ENCODE measurements at places on chromosomes 12 and 14.

DNA sequence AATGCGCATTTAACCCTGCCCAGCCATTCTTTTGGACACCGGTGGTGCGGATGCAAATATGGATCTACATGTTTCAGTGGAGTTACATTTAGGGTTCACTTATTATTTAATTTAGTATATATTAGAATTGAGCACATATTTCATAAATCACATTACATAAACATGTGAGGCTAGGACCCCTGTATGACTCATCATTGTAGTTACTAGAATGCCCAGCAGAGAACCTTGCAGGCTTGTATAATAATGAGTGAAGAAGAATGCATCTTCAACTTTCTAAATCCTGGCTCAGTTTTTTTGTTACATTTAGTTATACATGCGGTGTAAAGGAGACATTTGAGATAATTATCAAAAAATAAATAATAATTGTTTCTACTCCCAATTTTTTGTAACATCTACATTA, 369.0 kb downstream of the ATP23 start:
- DNase-seq = no peak

DNA sequence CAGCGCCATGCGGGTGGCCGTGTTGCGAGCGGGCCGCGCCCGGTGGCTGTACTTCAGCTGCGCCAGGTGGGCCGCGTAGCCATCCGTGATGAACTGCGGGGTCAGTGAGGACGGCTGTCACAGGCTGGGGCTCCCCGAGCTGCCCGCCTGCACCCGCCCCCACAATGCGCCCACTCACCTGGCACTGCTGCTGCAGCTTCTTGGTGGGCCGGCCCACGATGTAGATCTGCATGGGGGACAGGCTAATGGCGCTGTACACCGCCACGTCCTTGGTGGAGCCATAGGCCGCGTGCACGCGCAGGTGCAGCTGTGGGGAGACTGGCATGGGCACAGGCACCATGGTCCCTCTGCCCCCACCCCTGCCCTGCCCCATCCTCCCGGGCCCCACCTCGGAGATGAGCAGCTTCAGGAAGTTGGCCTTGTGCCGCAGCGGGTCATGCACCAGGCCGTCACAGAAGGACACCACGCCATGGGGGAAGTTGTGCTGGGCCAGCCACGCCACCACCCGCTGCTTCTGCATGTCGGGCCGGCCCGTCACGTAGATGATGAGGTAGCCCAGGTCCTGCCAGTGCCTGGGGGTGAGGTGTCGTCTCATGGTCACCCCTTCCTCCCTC, 5.9 kb downstream of the ARL6IP4 start:
- DNase-seq = no peak

GRCh38 chr12:116928504-116928903, 17.8 kb downstream of the FBXW8 start:
- no peak for DNase-seq

DNA sequence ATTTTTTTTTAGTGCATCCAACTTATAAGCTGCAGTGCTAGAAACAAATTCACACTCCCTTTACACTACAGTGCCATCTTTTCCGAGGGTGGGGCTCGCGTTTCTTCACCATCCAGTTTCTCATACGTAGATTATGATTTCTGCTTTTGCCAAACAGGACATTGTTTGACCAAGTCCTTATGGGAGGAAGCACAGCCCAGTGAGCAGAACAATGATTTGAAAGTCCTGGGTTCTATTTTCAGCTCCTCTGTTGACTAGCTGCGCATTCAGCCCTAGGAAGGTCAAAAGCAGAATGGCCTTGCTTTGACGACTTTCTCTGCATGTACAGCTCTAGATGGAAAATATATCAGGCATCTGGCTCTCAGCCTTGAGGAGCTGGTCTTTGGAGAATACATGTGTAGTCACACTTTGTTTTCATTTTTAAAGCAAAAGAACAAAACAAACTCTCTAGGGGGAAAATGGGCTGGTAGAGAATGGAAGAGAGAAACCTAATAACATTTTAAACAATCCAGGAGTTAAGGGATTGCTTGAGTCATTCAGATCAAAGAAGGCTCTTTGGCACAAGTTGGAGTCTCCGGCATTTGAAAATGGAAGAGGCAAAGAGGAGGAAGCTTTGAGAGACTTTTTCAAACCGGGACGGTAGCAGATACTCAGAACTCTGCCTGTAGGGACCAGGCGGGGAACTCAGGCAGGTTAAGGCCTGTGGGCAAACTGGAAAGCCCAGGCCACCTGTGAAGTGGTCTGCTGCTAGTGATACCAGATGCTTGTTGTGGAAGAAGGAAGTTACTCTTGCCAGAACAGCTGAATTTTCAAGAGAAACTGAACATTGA, 257.3 kb upstream of the PLEKHG7 start:
- no peak for DNase-seq

DNA sequence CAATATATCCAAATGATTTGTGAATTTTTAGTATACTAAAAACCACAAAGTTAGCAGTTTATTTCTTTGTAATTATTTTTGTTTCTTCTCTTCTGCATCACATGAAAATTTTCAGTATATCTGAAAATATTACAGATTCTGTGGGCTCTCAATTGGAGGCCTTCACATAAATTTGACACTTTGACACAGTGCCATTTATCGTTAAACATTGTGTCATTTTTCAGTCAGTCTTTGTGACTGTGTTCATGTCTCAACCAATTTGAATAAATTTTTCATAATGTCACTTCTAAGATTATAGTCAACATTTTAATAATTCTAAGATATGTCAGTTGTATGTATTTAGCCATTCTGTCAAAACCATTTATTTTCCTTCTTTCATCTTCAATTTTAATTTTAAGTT, 1303.0 kb downstream of the LRFN5 start:
- DNase-seq = no peak

GRCh38 chr12:14716848-14717444, 20.5 kb upstream of the GUCY2C start:
- peak; percentile 2 for DNase-seq

GRCh38 chr12:27277846-27278260, 33.8 kb downstream of the STK38L start:
- no peak for DNase-seq

DNA sequence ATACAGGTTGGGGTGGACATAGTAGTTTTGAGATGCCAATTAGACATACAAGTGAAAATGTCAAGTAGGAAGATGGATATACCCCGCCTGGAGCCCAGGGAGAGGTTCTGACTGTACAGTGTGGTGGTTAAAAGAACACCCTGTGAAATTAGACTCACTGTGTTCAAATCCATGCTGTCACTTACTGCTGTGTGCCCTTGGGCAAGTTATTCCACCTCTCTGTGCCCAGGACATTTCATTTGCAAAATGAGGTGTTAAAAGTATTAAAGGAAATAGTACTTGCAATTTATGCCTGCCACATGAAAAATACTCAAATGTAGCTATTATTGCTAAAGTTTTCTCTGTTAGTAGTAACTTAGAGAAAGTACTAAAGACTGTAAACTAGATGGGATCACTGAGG, 18.5 kb downstream of the GALNT4 start:
- DNase-seq = no peak

GRCh38 chr12:27186022-27186839, 57.9 kb upstream of the STK38L start:
- DNase-seq = no peak

GRCh38 chr14:73714656-73715081, 485 bp upstream of the PNMA1 start:
- DNase-seq = no peak

GRCh38 chr14:94334872-94335271, 11.7 kb upstream of the SERPINA6 start:
- no peak for DNase-seq

GRCh38 chr12:124623344-124624035, 56.1 kb upstream of the NCOR2 start:
- no peak for DNase-seq

DNA sequence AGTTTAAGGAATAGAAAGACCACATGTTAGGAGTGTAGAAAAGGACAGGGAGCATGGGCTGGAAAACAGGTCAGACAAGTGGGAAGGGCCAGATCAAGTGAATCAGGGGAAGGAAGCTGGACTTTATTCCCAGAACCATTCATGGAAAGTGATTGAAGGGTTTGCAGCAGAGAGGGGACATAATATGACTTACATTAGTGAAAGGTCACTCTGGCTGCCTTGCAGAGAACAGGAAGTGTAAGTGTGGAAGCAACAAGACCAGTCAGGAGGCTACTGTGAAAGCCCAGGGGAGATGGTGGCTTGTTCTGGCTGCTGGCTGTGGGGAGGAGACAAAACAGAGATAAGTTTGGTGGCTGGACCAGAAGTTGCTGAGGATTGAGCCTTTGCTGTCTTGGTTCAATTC, 69.1 kb downstream of the VCPKMT start:
- DNase-seq = no peak

DNA sequence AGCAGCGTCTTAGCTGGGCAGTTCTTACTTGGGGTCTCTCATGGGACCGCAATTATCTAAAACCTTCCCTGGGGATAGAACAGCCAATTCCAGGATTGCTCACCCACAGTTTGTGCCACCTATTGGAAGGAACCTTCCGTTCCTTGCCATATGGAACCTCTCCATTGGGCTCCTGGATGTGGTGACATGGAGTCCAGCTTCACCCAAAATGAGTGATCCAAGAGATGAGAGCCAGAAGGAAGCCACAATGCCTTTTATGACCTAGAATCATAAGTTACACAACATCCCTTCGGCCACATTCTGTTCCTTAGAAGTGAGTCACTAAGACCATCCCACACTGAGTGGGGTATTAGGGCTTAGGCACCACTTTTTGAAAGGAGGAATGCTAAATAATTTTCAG, 164.4 kb downstream of the FBXL14 start:
- no peak for DNase-seq

DNA sequence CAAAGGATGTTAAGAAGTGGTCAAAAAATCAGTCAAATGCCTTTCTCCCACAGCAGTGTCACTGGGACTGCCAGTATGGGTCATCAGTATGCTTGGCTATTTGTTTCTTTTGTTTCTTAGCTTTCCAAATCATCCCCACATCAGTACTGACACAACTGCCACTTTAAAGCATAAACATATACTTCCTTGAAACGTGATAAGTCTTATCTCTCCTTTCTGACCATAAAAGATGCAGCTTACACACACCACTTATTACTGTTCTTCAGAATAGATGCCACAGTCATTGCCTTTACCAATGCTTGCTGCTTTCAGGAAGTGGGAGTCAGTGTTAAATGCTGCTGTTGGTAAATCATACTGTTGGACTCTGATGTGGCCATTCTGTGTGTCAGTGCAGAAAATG, 18.6 kb upstream of the GARIN2 start:
- no peak for DNase-seq

- DNase-seq = no peak
These were observed 94.0 kb downstream of the ESR2 start for GRCh38 chr14:64200170-64200569.

DNA sequence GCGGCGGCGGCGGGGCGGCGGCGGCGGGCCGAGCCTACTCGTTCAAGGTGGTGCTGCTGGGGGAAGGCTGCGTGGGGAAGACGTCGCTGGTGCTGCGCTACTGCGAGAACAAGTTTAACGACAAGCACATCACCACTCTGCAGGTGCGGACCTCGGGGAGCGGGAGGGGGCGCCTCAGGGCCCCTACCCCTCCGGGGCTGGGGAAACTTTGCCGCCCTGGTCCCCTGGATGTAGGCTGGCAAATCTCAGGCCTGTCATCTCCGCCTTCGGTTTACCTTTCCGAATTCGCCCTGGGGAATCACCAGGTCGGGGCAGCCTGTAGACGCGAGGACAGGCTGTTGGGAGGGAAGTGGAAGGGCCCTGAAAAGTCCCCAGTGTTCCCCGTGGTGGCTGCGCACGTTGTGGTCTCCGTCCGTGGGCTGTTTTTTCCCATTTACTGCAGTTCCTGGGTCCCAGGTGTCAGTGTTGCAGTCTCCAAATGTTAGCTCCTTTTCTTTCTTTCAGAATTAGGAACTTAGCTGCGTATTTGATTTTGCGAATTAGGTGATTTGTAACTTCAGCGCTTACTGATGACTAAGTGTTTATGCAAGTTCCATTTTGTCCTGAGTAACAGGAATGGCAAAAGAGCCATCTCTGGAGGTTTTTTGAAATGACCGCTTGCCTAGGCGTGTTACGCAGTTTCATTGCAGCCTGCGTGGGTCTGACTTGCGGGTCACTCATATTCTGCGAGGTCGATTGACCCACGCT, 656 bp downstream of the RAB21 start:
- peak; percentile 69 for DNase-seq

DNA sequence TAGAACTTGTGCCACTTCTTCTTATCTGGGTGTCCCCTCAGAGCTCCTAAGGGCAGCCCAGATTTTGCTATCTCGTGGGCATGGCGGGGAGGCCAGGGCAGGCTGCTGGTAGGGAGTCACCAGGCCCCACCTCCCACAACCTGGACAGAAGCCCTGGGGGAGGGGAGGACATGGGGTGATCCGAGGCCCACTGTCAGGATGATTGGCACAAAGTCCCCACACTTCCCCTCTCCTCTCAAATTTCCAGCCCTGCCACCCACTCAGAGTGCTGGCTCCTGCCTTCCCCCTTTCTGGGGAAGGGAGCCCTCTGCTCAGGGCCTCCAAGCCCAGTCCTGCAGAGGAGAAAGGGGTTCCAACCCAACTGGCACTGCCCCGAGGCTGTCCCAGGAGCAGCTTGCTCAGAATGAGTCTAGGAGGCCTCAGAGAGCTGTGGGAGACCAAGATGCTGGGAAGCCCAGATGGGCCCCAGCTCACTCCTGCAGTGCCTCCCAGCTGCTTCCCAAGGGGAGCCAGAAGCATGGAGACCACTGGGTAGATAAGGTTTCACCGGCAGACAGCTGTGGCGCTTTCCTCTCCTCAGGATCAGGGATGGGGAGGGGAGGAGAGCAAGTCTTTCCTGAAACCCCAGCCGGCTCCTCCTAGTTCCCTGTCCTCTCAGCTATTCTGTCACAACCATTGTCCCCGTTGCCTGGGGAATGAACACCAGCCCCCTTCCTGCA, 82.8 kb downstream of the B4GALNT3 start:
- no peak for DNase-seq

GRCh38 chr12:111767362-111768158, 827 bp downstream of the ALDH2 start:
- no peak for DNase-seq

- peak; percentile 79 for DNase-seq
These were observed 5.8 kb upstream of the PHLDA1 start for GRCh38 chr12:76037130-76038103.

- DNase-seq = no peak
These were observed 71.7 kb downstream of the HMGA2 start for GRCh38 chr12:65895759-65896656.

DNA sequence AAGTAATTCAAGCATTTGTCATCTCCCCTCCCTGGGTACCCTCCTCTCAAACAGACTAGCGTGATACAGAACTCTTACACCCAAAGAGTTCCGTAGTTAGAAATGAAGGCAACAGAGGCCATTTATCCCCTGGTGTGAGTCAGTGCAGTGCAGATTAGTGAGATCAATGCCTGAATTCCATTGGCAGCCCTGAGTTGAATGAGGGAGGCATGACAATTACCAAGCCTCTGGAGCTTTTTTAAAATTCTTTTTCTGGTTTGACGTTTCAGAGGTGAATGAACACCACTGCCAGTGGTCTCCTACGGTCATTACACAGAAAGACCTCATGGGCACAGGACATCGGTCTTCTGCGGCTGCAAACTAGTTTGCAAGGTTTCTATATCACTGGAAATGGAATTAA, 94.4 kb downstream of the PRIMA1 start:
- DNase-seq = no peak
